Epithelial cell of umbilical artery (primary cell): ENCODE measurements at places on chromosomes 16 and 17. TPM values are rescaled to one million over a fixed set of nuclear protein-coding genes. Genes with fewer than 3 reads are reported as not detected.

The CAMKK1 gene
- total RNA-seq: 3.2 and 3.3 TPM in 2 replicates

The RFWD3 gene
- 18.8 and 29.2 TPM in 2 replicates for total RNA-seq

The WSCD1 gene
- total RNA-seq: 63.7 and 84.0 TPM in 2 replicates

The CD300LB gene
- not detected in 2 replicates for total RNA-seq

The ANKFY1 gene
- 25.0 and 50.3 TPM in 2 replicates for total RNA-seq

The SDR42E2 gene
- total RNA-seq: not detected in 2 replicates

The ZNF23 gene
- 3.5 and 5.2 TPM in 2 replicates for total RNA-seq
